ENCODE measurements at places on chromosomes 12 and 14. TPM values are rescaled to one million over a fixed set of nuclear protein-coding genes. Genes with fewer than 3 reads are reported as not detected.

RNASE3 gene
- not detected for total RNA-seq

KRT85 gene
- total RNA-seq = not detected

PLCZ1 gene
- total RNA-seq = not detected

SDR9C7 gene
- not detected for total RNA-seq

HHIPL1 gene
- total RNA-seq = 0.20 TPM

SLC6A13 gene
- total RNA-seq = 0.31 TPM

KCNK13 gene
- 0.10 TPM for total RNA-seq

WNT1 gene
- total RNA-seq = 0.07 TPM

CCDC63 gene
- total RNA-seq = 0.03 TPM

RFLNA gene
- total RNA-seq = not detected

KLRF1 gene
- not detected for total RNA-seq

PLEKHG7 gene
- total RNA-seq = not detected

CARMIL3 gene
- 0.45 TPM for total RNA-seq

RNASE7 gene
- 0.07 TPM for total RNA-seq

LPAR5 gene
- 0.59 TPM for total RNA-seq

ANKRD33 gene
- total RNA-seq = not detected

CPNE6 gene
- total RNA-seq = not detected

SOAT2 gene
- total RNA-seq = 0.10 TPM

SPRYD3 gene
- 38.8 TPM for total RNA-seq

VDR gene
- 3.0 TPM for total RNA-seq

Measured in A549 treated with Hydrocortisone at 1 μM for 4 hours (cell line).